ENCODE measurements at places on chromosomes 11 and 22.

- DNase-seq: no peak
Measured at GRCh38 chr22:33476716-33477115, 418.5 kb upstream of the SYN3 start.

- no peak for DNase-seq
Measured at GRCh38 chr11:134266841-134267251, 9.3 kb upstream of the GLB1L3 start.

- DNase-seq: no peak
Measured at GRCh38 chr11:121793291-121793690, 322.7 kb downstream of the BLID start.

GRCh38 chr22:32737811-32738497 lies 63.6 kb upstream of the TIMP3 start:
- DNase-seq: no peak

- DNase-seq: no peak
Measured at GRCh38 chr11:313787-314553, at the start of gene IFITM1. IFITM1 (plus strand) TSS chr11:314040; CDS start chr11:314171, 131 bp downstream.

DNA sequence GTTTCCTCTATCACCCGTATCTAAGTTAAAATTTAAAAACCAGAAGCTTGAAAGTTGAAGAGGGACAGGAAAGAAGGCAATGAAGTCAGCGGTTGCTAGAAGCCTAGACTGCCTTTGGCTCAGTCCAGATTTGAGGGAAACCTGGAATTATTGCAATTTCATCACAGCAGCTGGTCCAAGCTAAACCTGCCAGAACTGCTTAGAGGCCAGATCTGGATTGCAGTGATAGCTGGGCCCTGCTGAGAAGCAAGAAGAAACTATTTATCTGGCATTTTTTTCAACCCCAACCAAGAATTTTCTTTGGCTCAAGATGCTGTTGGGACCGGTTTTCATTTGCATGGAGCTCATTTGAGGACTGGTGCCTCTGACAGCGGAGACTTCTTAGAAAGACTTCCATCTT lies 121.5 kb upstream of the TEAD1 start:
- no peak for DNase-seq

DNA sequence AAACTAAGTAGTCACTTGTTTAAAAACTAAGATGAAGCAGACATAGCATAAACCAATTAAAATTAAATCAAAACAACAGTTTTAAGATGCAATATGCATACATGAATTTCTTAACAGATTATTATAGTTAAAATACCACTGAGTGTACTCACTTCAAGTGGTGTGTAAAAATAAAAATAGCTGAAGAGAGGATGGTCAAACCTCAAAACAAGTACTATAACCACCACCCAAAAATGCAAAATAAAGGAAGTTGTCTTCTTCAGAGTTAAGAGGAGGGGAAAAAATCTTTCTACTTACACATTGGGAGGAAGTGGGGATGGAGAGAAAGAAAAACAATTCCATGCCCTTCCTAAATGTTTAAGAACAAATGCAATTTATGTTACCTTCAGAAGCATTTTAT lies 31.9 kb downstream of the RRAS2 start:
- no peak for DNase-seq

DNA sequence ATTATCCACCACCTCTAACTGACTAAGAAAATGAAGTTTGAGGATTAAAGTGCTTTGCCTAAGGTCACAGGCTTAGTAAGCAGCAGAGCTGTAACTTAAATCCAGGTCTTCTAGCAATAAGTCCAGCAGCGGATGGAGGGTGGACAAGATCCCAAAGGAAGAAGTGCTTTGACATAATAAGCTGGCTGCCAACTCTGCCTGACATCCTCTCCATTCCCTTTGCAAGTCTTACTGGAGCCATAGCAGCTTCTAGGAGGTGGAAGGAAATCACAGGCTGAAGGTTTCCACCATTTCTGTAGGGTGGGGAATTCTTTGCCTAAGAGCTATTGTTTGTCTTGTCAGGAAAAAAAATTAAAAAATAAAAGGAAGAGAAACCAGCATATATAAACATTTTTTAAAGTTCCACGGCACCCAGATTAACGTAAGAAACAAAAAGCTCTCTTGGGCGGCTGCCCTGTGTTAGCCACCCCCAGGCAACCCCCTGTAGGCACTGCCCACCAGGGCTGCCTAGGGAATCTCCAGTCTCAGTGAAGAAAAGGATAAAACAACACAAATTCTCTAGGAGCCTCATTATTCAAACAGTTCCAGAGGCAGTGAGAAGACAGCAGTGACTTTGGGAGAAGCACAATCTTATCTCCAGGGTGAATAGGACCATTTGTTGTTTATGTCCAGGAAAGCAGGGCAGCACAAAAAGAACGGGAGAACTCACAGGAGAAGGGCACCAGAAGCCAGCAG lies 380.8 kb upstream of the CADM1 start:
- DNase-seq: no peak

- no peak for DNase-seq
Measured at GRCh38 chr22:43840851-43841250, 21.5 kb downstream of the SULT4A1 start.

DNA sequence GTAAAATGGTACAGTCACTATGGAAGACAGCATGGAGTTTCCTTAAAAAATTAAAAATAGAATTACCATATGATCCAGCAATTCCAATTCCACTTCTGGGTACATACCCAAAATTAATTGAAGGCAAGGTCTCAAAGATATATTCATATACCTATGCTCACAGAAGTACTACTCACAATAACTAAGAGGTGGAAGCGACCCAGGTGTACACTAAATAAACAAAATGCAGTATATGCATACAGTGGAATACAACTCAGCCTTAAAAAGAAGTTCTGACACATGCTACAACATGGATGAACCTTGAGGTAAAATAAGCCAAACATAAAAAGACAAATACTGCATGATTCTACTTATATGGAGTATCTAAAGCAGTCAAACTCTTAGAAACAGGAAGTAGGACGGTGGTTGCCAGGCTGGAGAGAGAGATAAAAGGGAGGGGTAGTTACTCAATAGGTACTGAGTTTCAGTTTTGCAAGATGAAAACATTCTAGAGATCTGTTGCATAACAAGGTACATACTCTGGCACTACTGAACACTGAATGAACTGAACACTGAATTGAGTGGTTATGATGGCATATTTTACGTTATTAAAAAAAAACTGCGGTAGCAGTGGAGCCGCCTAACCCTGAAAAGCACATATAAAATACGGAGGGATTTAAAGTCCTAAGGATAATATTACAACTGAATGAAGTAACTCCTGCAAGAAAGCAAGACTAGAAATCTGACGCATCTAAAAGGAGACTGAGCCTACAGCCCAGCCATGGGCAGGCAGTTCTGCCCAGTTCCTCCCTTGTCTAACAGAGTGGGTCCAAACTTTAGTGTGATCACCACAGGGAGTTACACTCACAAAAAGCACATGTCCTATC lies 12.8 kb downstream of the DGCR2 start:
- no peak for DNase-seq

GRCh38 chr11:34653851-34654482 lies 33.1 kb downstream of the EHF start:
- no peak for DNase-seq

GRCh38 chr22:35202376-35202775 lies 54.9 kb upstream of the HMGXB4 start:
- no peak for DNase-seq

GRCh38 chr22:32044913-32045312 lies 1.9 kb downstream of the SLC5A1 start:
- DNase-seq: no peak

DNA sequence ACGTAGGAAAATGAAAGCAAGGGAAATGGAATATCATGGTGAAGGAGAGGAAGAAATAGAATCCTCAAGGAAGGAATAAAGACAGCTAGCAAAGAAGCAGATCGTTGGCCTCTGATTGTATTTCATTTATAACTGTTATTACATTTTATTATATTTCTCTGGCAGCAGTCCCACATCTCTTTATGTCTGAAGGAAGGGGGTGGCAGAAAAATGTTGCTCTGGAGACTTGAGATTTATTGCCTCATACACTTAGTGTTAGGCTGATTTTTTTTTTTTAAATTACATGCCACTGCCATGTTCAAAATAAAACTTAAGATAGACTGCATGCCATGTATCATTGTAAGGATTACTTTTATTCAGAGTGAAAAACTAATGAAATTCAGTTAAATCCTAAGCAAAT lies 971.7 kb upstream of the CHORDC1 start:
- no peak for DNase-seq

DNA sequence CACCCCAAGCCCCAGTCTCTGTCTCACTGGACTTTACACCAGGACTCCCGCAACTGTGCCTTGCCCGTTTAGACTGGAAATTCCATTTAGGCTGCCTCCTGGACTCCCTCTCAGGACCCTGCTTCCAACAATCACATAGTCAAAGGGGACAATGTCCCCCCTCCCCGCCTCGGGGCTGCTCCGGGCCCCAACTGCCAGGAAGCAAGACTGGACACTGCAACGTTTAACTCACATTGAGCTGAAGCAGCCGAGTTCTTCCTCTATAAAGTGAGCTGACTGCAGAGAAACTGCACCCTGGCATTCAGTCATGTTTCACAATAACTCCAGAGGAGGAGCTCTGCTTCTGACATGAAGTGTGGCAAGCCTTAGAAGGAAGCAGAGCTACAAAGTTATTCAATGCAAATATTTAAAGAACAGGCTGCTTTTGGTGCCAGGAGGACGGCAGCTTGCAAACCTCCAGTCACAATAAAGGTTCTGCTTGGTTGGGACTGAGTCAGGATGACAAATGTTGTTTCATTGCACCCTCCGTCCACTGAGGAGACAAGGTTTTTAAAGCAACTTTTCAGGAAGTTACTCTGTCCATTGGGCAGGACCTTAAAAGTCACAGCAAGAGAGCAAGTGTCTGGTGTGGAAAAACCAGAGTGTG lies 19.9 kb downstream of the PACSIN2 start:
- DNase-seq: no peak

DNA sequence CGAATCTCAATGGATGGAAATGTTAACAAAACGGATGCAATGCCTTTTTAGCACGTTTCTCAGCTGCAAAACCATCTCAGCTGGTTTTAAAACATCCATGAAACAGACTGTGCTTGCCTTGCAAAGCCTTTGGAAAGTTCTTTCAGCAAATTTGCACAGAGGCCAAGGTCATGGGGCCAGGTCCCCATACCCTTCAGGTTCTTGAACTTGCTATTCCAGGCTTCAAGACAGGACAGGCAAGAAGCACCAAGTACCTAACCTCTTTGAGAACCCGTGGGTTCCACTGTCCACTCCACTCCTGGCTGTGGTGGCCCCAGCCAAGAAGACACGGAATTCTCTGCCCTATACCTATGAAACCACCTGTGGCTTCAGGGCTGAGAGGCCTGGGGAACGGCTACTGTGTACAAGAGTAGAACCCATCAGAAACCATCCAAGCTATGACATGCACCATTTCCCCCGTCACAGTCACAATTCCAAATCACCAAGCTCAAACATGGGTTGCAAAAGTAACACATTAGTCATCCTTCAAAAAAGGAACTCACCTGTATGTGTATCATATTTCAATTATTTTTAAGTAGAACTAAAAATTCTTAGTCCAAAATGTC lies 17.0 kb downstream of the TNKS1BP1 start:
- DNase-seq: no peak

- no peak for DNase-seq
Measured at GRCh38 chr22:49544286-49544685, 283.4 kb downstream of the BRD1 start.

DNA sequence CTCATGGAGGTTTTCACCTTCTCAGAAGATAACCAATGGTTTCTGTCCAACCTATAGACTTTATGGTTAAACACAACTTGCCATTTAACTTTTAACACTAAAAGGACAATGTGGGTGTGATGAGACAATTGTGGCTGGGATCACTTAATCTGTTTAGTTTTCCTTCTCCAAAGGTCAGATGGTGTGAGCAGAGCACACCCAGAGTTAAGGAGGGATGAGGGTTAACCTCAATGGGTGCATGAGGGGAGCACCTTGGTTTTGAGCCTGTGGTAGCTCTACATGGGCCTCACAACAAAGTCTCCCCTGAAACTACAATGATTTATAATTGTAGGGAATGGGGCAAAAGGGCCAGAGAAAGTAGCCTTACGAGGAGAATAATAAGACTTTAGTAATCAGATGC lies 28.9 kb upstream of the CHRM4 start:
- no peak for DNase-seq

GRCh38 chr11:4095509-4096230 lies 1.1 kb downstream of the RRM1 start:
- DNase-seq: no peak

DNA sequence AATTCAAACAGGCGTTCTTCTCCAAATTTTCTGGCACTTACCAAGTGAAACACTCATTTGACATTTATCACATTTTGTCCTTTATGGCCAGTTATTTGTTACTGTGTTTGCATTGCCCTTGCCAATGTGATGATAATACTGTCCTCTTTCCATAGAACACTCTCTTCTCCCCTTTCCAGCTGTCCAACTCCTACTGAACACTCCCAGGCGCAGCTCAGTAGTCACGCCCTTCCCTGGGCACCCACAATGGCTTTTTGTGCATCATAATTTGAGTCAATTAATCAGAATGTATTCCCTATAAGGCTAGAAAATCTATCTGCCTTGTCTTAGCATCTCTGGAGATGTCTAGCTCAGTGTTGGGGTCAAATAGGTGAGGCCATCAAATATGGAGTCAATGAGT lies 21.2 kb upstream of the B3GAT1 start:
- DNase-seq: no peak

DNA sequence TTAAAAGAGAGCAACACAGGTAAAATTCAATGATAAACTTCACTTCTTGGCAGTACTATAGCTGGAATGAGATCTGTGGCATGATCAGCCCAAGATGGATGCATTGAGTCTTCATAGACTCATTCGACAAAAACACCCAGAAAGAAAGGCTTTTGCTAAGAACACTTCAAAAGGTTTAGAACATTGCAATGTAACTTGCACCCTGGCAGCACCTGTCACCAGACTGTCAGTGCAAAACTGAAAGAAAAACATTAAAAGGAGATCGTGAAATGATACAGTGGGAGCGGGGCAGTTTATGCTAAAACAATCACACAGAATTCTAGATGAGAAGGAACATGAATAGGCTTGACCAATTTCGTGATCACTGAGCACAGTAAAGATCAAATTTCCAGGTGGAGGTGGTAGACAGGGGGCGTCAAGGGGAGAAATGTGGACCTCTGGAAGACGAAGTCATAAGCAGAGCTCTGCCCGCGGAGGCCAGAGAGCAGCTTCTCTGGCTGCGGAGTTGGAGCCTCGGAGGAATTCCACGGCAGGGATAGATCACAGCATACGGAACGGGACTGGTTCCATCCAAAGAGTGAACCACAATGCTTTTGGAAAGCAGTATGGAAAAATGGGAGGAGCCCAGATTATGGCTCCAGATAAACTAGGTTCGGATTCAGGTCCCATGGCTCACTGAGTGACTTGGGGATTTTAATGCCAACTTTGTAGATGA lies 11.9 kb downstream of the VSIG10L2 start:
- DNase-seq: no peak

GRCh38 chr11:68038226-68038717 lies 553 bp upstream of the TCIRG1 start:
- no peak for DNase-seq

GRCh38 chr11:100294748-100295147 lies 392.3 kb upstream of the ARHGAP42 start:
- DNase-seq: no peak

DNA sequence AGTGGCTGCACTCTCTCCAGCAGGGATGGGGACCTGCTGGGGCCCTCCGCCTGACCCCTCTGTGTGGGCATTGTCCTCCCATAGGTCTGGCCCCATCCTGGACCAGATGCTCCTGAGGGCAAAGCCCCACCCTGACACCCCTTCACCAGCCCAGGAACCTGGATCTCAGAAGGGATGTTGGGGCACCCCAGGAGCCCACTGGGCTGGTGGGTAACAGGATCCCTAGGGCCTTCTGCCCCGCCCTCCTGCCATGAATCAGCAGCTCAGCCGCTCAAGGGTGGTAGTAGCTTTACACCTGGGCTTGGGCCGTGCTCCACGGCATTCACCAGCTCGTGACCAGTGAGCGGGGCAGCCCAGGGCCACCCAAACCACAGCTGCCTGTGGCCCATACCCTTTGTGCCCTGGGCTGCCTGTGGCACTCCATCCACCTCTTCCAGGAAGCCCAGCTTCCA lies 1.0 kb upstream of the MAPK12 start:
- DNase-seq: no peak

All from stimulated activated CD4-positive, alpha-beta T cell treated with anti-CD3 and anti-CD28 coated beads, Interleukin-1b, Interleukin-23, amount 100 ng/mL, for 1 hour (primary cell).